ENCODE measurements at places on chromosomes 3 and 15.

DNA sequence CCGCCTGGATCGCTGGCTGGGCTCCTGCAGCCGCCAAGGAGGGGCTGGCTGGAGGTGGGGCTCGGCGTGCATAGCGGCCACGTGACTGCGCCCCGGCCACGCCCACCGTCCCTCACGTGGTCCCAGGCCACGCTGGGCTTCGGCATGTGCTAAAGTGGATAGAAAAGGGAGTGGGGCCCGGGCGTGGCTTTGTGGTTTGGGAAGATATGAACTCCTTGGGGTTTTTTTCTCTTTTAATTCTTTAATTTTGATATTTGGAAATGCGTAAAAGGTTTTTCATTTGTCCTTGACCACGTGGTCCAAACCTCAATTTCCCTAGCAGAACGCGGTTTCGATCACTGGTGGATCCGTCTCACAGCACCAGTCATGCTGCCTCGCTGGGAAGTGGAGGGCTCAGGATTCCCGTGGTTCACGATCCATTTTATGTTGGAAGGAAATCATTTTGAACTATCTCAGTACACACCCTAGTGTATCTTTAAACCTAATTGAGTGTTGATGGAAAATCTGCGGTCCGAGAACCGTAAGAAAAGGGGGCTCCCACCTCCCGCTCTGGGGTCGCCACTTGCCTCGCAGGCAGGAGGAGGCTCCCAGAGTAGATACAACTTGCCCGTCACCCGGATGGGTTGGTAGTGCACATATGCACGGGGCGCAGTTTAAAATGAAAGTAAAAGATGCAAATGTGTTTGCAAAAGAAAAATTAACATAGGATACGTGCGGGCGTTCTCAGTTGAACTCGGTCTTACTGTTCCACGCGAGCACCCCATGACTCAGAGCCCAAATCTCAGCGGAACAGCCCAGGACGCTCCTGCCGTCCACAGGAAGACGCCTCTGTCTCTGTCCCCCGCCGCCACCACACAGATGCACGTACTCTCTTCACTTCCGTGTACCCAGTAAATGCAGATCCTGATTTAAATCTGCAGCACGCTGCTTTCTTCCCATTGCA is 141.9 kb downstream of the PGPEP1L start:
- DNase-seq = peak; percentile 74

- DNase-seq = no peak
These were observed 69.0 kb upstream of the THBS1 start for GRCh38 chr15:39511916-39512260.

DNA sequence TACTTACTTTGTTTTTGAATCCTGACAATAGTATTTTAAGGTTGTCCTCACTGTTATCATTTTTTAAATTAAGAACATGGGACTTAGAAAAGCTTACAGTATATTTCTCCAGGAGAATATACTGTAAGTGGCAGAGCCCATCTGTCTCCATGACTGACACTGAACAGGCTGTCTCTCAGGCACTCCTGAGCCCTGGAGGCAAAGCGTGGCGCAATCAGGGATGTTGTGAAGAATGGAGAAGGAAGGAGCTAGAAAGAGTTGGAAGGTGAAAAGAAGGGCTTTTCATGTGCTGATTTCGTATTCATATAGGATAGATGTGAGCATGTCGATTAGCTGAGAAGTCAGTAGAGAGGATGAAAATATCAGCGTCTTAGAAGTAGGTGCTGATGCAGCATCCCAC is 41.5 kb downstream of the FGF12 start:
- no peak for DNase-seq

- DNase-seq = no peak
These were observed 19.0 kb upstream of the C15orf61 start for GRCh38 chr15:67501836-67502461.

- peak; percentile 51 for DNase-seq
These were observed 20.4 kb downstream of the ISG20 start for GRCh38 chr15:88658972-88659931.

Data from Calu3 (cell line).